ENCODE measurements at places on chromosomes 1 and 21. TPM values are rescaled to one million over a fixed set of nuclear protein-coding genes. Genes with fewer than 3 reads are reported as not detected.

The TRPM2 gene
- total RNA-seq: 0.08 TPM

The AXDND1 gene
- 0.25 TPM for total RNA-seq

The LGR6 gene
- not detected for total RNA-seq

The MANEAL gene
- 0.65 TPM for total RNA-seq

The PEX11B gene
- total RNA-seq: 33.4 TPM

The FCRL2 gene
- total RNA-seq: not detected

The THEM5 gene
- not detected for total RNA-seq

The OR2L5 gene
- total RNA-seq: not detected

The TRAF3IP3 gene
- 0.65 TPM for total RNA-seq

The CHD5 gene
- 0.09 TPM for total RNA-seq

The TSSK3 gene
- total RNA-seq: 2.3 TPM

The RIMKLA gene
- total RNA-seq: 0.09 TPM
